Urinary bladder (tissue), 4 donors: ENCODE measurements at places on chromosomes 1 and 21.

GRCh38 chr1:89085781-89086180 is 20.8 kb upstream of the GBP1 start:
- no peak for DNase-seq

DNA sequence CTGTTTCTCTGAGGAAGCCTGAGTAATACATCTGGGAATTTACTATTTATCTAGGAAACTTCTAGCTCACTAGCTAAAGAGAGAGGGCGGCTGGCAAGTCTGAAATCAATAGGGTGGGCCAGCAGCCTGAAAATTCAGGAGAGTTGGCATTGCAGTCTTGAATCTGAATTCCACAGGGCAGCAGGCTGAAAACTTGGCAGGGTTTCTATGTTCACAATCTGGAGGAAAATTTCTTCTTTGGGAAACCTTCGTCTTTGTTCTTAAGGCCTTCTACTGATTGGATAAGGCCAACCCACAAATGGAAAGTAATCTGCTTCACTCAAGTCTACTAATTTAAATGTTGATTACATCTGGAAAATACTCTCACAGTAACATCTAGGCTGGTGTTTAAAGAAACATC is 101.0 kb upstream of the COG2 start:
- DNase-seq: no peak

DNA sequence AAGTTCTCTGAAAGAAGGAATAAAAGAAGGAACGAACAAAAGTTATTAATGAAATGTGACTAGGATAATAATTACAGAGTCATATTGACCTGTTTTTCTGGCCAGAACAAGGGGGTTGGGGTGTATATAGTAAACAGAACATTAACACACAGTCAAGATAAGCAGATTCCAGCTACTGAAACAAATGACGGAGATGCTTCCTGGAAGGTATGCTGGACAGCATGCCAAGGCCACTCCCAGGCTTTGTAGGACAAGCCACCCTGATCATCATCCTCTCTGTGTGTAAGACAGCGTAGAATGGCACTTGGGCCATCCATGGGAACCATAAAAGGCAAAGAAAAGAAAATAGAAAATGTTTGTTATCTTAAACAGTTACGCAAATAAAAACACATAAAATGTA is 120.7 kb downstream of the TGFBR3 start:
- DNase-seq: no peak

- DNase-seq: no peak
Measured at GRCh38 chr1:18667333-18667732, 36.7 kb downstream of the PAX7 start.

- no peak for DNase-seq
Measured at GRCh38 chr1:98051065-98051675, 130.3 kb upstream of the DPYD start.

DNA sequence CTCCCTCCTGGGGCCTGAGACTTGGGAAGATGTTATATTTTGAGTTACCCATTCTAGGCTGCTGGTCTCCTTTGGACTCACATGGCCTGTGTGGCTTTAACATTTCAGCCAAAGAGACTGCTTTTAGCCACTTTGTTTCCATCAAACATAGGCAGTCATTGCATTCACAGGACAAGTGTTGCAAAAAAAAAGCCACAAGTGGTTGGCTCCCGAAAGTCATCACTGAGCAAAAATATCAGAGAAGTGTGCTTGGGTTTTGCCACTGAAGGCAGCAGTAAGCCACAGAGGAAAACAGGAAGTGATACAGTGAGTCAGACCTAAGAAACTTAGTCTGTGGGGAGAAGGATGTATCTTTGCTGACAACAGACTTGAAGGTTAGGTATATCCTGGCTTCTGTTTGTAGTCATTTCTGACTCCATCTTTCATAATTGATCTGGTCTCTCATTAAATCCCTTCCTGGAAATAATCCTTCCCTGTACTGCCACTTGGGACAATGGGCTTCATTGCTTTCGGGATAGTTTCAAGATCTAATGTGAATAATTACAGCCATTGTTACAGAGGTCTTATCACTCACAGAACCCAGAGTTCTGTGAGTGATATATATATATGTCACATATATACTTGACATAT is 80.9 kb downstream of the COLGALT2 start:
- DNase-seq: no peak

- DNase-seq: no peak
Measured at GRCh38 chr1:51222136-51222787, 13.8 kb upstream of the RNF11 start.

GRCh38 chr1:217673387-217673786 is 42.2 kb downstream of the SPATA17 start:
- no peak for DNase-seq

DNA sequence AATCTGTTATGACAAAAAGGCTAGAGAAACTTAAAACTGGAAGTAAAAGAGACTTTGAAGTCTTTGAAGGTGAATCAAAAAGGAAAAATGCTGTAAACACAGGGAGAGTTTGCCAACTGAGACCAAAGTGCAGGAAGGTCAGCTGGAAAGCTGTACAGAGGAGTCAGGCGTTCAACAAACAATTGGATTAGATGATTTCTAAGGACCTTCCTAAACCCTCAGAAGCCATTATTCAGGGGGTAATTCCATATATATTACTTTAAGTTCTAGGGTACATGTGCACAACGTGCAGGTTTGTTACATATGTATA is 156.8 kb downstream of the ZBTB18 start:
- DNase-seq: no peak

DNA sequence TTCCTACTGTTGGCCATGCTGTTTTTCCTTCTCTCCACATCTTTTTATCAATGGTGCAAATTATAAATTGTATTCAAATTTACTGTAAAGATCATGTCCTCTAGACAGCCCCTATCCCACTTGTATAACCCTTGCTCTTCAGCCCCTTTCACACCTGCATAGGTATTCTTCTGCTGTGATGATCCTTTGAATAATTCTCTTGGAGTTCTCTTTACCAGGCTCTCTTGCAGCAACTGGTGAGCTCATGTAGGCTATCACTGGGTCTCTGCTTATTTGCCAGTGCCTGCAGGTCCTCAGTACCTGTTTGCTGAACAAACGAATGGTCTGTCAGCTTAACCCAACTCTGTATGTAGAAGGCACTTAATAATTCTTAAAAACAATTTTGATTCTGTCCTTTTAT is 8.2 kb downstream of the PTPRC start:
- DNase-seq: no peak

DNA sequence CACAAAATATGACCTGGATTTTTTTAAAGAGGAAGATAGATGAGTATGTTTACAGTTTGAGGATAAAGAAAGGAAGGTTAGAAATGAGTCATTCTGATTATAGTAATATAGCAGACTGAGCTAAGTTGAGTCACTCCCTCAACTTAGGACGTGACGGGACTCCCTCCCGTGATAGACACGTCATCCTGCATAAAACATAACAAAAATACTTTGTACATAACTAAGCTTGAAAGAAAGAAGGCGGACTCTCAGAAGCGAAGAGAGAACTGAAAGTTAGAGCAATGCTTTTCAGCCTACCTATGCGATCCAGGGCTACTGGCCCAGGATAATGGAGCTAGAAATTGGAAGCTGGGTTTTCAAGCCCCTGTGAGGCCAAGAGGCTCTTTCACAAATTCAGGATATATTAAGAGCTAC is 53.0 kb upstream of the DESI2 start:
- DNase-seq: no peak

DNA sequence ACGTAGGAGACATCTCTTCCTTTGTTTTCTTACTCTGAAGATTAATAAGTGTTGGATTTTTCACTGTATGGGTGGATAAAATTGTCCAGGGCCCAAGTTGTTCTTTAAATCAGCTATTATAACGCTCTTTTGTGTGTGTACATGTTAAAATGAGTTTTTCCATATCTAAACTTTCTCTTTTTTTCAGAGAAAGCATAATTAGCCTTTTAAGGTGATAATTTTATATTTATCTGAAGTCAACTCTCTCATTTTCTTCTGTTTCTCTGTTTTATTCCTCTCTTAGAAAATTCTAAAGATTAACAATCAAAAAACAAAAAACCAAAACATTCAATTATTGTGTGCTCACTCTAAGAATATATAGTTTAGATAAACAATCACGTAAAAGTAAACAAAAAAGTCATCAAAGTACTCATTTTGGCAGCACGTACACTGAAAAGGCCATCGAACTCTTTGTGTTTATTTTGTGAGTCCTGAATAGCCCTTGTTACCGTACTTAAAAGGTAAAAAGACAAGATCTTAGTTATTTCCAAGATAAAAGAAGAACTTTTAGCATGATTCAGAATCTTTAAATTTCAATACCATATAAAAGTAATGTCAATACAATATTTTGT is 7.2 kb upstream of the CDC73 start:
- no peak for DNase-seq

DNA sequence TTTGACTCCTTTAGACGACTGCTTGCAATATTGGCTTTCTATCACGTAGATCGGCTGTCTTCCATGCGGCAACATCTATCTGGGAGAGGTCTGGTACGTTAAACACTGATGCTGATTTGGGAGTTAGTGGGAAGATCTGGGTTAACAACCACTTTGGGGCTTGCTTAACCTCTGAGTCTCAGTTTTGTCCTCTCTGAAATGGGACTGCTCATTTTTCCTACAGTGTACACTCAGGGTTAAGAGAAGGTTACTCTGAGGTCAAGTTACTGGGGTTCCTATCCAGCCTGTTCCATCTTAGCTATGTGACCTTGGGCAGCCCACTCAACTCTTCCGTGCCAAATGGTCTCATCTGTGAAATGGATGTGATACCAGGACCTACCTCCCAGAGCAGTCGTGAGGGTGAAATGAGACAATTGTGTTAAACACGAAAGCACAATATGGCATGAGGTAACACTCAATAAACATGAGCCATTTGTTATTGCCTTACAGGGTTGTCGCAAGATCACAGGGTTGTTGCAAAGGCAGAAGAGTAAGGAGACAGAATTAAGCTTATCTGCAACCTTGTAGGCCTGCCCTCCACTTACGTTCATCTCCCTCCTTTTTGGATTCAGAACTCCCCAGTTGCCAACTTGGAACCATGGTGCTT is 5.6 kb downstream of the ABCA4 start:
- no peak for DNase-seq

DNA sequence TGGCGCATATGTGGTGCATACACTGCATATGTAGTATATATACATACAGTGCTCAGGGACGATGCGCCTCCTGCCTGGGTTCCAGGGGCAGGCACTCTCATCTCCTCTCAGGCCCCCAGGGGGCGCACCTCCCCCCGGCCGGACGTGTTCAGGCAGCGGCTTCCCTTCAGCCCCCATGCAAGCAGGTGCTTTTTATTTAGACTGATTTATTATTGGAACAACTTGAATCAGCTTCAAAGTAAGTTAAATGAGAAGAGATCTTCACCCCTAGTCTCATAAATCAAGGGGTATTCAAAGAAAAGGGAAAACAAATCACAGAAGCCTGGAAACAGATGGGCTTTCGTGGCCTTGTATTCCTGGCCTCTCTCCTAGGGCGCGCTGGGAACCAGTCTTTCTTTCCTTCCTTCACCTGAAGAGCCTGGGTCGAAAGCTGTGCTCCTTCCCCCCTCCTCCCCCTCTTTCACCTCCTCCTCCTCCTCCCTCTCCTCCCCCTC is 64.6 kb downstream of the UBIAD1 start:
- no peak for DNase-seq
